Adrenal gland (tissue), 19 donors: ENCODE measurements at places on chromosomes 7 and 10. TPM values are rescaled to one million over a fixed set of nuclear protein-coding genes. Genes with fewer than 3 reads are reported as not detected.

The GARIN1A gene
- 2.1 TPM for polyA plus RNA-seq

The CADPS2 gene
- polyA plus RNA-seq: 14.7 TPM

The PDK4 gene
- 82.0 TPM for polyA plus RNA-seq

The DKK1 gene
- polyA plus RNA-seq: 1.4 TPM
